ENCODE measurements at places on chromosomes 11 and 22. TPM values are rescaled to one million over a fixed set of nuclear protein-coding genes. Genes with fewer than 3 reads are reported as not detected.

TRPM5 gene
- not detected for total RNA-seq

SELENOO gene
- total RNA-seq, result 29.1 TPM

CTSF gene
- total RNA-seq, result 67.7 TPM

PIWIL4 gene
- 2.8 TPM for total RNA-seq

VPREB1 gene
- not detected for total RNA-seq

CDC45 gene
- total RNA-seq, result 9.5 TPM

ALDH3B2 gene
- total RNA-seq, result not detected

GAB2 gene
- 7.2 TPM for total RNA-seq

NFRKB gene
- total RNA-seq, result 17.6 TPM

ART1 gene
- total RNA-seq, result not detected

SOX10 gene
- not detected for total RNA-seq

PGA5 gene
- not detected for total RNA-seq

RASL10A gene
- total RNA-seq, result not detected

IL18 gene
- total RNA-seq, result 62.9 TPM

WNT7B gene
- not detected for total RNA-seq

GLYAT gene
- not detected for total RNA-seq

GRM5 gene
- total RNA-seq, result not detected

KIRREL3 gene
- 31.1 TPM for total RNA-seq

DNAJB7 gene
- total RNA-seq, result not detected

SCN4B gene
- total RNA-seq, result not detected

ARHGAP8 gene
- total RNA-seq, result 0.54 TPM

NAV2 gene
- 11.9 TPM for total RNA-seq

All from GM23248 (cell line).